ENCODE measurements at places on chromosomes 12 and 14. TPM values are rescaled to one million over a fixed set of nuclear protein-coding genes. Genes with fewer than 3 reads are reported as not detected.

The TSHR gene
- 0.24 TPM for total RNA-seq

DNA sequence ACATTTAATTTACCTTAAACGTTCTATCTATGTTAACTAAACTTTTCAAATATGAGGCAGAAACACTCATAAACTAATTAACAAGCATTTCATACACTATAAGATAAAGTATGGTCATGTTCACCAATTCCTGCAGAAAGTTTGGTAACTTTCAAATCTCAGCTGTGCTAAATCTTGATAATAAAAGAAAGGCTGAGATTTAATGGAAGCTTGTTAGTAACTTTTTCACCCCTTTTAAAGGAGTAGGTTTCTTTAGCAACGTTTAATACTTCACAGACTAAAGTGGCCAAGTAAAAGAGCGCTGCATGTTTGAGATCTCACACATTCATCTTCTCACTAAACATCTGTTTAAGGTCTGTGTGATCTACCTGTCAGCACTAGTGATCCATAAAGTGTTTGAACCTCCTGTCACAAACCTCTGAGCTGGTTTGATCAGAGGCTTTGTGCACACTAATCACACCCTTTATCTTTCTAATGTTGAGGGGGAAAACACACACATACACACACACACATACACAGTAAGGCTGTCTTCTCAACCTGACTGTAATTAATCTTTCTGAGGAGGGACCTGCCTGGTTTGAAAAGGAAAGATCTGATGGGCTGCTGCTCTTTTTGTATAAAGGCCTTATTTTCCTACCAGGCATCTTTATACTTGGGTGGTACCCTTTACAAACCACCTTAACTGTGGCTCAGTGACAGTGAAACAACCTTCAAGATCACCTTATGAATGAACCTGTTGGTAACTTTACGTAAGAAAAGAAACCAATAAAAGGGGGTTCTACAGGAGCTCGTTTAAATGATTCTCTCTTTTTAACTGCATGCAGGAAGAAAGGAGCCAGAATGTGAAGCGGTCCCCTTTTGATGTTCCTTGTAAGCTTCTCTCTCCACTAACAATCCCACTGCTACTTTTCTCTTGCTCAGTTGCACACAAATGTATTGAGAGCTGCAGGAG lies 244.2 kb downstream of the SOX5 start:
- no peaks in the 10 kb centered on the region for H3K27me3 ChIP-seq
- no peak for DNase-seq
- no peaks in the 10 kb centered on the region for H3K4me1 ChIP-seq
- no peak overlapping the region for H3K4me3 ChIP-seq
- no peak overlapping the region for H3K27ac ChIP-seq

- no peak overlapping the region for H3K4me3 ChIP-seq
- no peak for DNase-seq
- H3K36me3 ChIP-seq = no peaks in the 10 kb centered on the region
- H3K4me1 ChIP-seq = peaks cover 10% of the 10 kb centered on the region
Observed at GRCh38 chr14:104765517-104765916, 12.6 kb downstream of the SIVA1 start.

- H3K27ac ChIP-seq = no peak overlapping the region
- no peak overlapping the region for H3K4me3 ChIP-seq
- no peaks in the 10 kb centered on the region for H3K4me1 ChIP-seq
- no peaks in the 10 kb centered on the region for H3K27me3 ChIP-seq
- peaks cover 95% of the 10 kb centered on the region for H3K36me3 ChIP-seq
- DNase-seq = no peak
Observed at GRCh38 chr14:67806246-67806645, 10.1 kb downstream of the ZFYVE26 start.

DNA sequence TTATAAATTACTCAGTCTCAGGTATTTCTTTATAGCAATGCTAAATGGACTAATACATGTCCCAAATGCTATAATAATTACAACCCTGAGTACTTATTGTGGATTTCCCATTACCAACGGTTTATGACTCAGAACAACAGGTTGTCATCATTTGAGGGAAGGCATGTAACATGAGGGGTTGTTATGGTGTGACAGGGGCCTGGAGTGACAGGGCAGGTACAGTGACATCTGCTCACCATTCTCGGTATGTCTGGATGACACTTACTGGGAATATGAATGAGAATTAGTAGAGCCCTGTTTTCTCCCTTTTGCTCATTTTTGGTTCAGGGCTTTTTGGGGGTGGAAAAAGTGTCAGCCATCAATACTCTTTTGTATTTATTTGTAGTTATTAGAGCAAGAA lies 36.2 kb upstream of the FERMT2 start:
- no peak for DNase-seq
- no peaks in the 10 kb centered on the region for H3K4me1 ChIP-seq
- H3K27me3 ChIP-seq = no peaks in the 10 kb centered on the region
- H3K36me3 ChIP-seq = no peaks in the 10 kb centered on the region

DNA sequence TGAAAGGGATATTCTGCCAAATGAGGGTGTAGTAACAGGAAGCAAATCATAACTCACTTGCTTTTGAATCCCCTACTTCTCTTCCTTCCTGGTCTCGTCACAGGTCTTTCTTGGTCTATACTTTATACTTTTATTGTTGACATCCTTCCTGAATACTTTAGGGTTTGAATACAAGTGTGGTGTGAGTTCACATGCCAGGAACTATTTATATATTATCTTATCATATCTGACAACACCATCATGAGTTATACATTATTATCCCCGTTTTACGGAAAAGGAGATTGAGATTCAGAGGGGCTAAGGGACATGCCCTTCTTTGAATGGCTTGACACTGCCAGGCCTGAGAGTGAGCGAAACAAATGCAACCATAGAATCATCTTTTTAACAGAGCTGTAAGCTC lies 33.0 kb upstream of the TSPAN8 start:
- H3K4me1 ChIP-seq = no peaks in the 10 kb centered on the region
- DNase-seq = no peak
- no peaks in the 10 kb centered on the region for H3K27me3 ChIP-seq
- H3K36me3 ChIP-seq = no peaks in the 10 kb centered on the region

DNA sequence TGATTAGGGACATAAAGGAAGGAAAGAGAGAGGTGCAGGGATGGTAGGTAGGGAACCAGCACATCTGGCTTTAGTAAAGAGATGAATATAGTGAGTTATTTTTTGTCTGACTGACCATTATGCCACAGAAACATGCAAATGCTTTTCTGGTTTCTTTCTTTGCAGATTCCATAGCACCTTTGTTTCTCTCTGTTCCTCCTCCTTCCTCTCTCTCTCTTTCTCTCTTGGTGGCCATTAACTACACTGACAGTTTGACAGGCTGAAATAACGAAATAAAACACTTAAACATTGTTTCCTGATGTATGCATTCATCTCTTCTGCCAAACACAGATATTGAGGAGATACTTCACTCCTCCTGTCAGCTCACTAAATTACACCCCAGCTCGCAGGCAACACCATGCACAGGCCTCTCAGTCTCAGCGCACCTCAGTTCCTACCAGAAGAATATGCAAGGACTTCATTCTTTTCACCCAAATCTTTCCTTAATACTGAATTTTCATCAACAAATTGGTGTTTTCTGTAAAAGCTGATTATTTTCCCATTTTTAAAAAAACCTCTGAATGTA lies 406.9 kb upstream of the SOX5 start:
- H3K4me3 ChIP-seq = no peak overlapping the region
- no peaks in the 10 kb centered on the region for H3K36me3 ChIP-seq
- H3K27ac ChIP-seq = no peak overlapping the region
- no peak for DNase-seq

Measured in left lung (tissue), 14 donors.